COLO829 (cell line): ENCODE measurements at places on chromosomes 16 and 17.

DNA sequence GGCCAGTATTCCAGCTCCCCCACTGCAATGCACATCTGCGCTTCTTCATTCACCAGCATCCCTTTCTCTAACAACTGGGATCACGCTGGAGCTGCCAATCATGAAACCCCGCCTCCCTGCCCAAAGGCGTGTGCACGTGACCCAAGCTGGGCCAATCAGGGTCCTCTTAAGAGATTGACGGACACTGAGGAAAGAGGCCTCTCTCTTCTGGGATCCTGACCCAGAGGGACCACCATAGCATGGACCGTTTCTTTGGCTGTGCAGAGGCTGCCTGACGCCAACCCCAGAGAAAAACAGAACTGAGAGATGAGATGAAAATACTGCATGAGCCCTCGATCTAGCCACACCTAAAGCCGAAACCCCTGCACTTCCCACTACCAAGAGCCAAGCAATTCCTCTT lies 32.0 kb downstream of the COTL1 start:
- DNase-seq: peak; percentile 23

DNA sequence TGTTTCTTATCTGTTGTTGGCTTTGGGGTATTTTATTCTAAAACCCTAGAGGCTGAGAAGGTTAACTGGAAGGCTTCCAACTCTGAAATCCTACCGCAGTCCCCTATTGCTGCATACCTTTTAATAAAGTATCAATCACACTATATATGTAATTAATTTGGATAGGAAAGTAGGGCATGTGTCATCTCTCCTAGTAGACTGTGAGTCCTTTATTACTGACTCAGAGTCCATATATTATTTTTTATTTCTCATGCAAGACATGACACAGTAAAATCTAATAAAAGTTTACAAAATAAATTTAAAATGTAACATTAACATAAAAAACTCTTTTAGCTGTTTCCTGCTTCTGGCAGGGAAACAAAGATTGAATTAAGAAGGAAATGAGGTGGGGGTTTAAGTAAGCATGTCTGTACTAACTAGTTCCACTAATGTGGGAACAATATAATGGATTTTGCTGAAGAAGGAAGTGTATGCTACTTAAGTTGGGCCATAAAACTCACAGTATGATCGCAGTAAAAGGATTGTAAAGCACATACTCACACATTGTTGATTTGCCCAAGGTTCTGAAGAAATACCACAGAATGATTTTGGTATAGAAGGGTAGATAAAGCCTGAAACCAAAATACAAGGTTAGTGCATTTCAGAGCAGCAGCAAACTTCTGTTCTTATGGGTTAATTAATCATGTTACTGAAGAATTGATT lies 97.6 kb upstream of the HLF start:
- DNase-seq: no peak

- DNase-seq: no peak
These were observed 59.3 kb downstream of the IKZF3 start for GRCh38 chr17:39804839-39805238.

GRCh38 chr17:79809530-79810129 lies 12.8 kb upstream of the CBX8 start:
- DNase-seq: no peak

GRCh38 chr17:69820876-69821473 lies 254.1 kb upstream of the KCNJ16 start:
- no peak for DNase-seq

GRCh38 chr17:66040402-66040801 lies 151.5 kb downstream of the CEP112 start:
- DNase-seq: no peak

DNA sequence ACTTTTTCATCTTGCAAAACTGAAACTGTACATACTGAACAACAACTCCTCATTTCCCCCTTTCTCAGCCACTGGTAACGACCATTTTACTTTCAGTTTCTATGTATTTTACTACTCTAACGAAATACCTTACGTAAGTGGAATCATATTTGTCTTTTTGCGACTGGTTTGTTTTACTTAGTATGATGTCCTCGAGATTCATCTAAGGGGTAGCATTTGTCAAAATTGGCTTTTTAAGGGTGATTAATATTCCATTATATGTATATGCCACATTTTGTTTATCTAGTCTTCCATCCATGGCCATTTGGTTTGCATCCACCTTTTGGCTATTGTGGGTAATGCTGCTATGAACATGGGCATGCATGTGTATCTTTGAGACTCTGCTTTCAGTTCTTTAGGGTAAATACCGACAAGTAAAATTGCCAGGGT lies 10.4 kb downstream of the KPNB1 start:
- no peak for DNase-seq

GRCh38 chr17:80558046-80558445 lies 13.4 kb downstream of the RPTOR start:
- DNase-seq: no peak

GRCh38 chr17:74760404-74761105 lies 12.1 kb downstream of the NHERF1 start:
- DNase-seq: no peak

- no peak for DNase-seq
These were observed 11.5 kb upstream of the PRSS54 start for GRCh38 chr16:58306327-58306726.

DNA sequence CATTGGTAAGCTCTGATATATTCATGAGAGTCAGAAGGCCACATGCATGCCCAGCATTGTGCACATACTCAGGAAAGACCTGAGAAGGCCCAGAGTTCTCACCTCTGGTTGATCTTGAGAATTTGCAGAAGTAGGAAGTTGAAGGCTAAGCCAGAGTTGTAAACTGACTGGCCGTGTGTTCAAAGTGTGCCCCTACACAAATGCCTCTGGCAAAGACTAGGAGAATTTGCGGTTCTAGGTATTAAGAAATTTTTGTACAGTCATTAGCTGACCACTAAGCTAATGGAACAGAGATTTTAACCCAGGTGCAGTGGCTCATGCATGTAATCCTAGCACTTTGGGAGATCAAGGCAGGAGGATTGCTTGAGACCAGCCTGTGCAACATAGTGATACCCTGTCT lies 25.0 kb downstream of the FBXL20 start:
- DNase-seq: no peak

DNA sequence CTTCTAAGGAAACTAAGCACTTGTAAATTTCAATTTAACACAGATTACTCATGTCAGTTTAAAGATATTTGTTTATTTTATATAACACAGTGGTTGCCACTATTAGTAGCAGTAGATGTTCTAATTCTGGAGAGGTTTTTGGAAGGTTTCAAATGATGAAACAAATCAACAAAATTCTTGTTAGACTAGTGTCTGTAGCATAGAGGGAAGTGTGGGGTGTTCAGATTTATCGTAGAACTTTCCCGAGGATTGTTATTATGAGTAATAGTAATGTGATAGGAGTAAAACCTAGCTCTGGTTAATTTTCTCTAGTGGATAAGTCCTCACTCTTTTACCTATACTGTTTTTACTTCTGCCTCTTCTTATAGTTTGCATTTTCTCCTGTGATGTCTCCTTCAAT lies 6.3 kb downstream of the GAN start:
- no peak for DNase-seq

DNA sequence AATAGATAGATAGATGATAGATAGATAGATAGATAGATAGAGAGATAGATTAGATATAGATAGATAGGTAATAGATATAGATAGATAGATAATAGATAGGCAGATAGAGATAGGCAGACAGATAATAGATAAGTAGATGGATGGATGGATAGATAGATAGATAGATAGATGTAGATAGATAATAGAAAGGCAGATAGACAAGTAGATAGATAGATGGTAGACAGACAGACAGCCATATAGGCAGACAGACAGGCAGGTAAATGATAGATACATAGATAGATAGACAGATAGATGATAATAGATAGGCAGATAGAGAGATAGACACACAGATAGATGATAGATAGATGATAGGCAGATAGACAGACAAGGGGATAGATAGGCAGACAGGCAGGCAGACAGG lies 191.4 kb upstream of the TNRC6C start:
- no peak for DNase-seq

GRCh38 chr17:68578236-68578635 lies 22.9 kb downstream of the FAM20A start:
- no peak for DNase-seq

DNA sequence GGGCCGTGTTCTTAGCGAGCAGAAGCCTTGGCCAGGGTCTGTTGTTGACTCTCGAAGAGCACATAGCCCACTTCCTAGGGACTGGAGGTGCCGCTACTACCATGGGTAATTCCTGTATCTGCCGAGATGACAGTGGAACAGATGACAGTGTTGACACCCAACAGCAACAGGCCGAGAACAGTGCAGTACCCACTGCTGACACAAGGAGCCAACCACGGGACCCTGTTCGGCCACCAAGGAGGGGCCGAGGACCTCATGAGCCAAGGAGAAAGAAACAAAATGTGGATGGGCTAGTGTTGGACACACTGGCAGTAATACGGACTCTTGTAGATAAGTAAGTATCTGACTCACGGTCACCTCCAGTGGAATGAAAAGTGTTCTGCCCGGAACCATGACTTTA lies 18.5 kb downstream of the RSPRY1 start:
- DNase-seq: no peak
